ENCODE measurements at places on chromosomes 13 and 19. TPM values are rescaled to one million over a fixed set of nuclear protein-coding genes. Genes with fewer than 3 reads are reported as not detected.

EFNB2 gene
- total RNA-seq = 4.6 TPM

GRK1 gene
- not detected for total RNA-seq

RDH8 gene
- total RNA-seq = not detected

ZNF221 gene
- 5.1 TPM for total RNA-seq

GPR18 gene
- not detected for total RNA-seq

ZNF91 gene
- 75.3 TPM for total RNA-seq

IL17D gene
- 7.0 TPM for total RNA-seq

PLIN5 gene
- total RNA-seq = 30.5 TPM

SERP2 gene
- total RNA-seq = not detected

TTC9B gene
- not detected for total RNA-seq

THSD8 gene
- total RNA-seq = 1.3 TPM

GGACT gene
- total RNA-seq = 10.5 TPM

FFAR2 gene
- total RNA-seq = not detected

IZUMO2 gene
- total RNA-seq = not detected

ZNF99 gene
- total RNA-seq = not detected

RETN gene
- not detected for total RNA-seq

IGFL2 gene
- not detected for total RNA-seq

DIRAS1 gene
- total RNA-seq = 0.85 TPM

SPTBN4 gene
- 2.2 TPM for total RNA-seq

SYCN gene
- total RNA-seq = not detected

ZNF850 gene
- total RNA-seq = 2.0 TPM

ADAMTSL5 gene
- total RNA-seq = not detected

C19orf85 gene
- not detected for total RNA-seq

SUCLA2 gene
- 95.8 TPM for total RNA-seq

TRPM4 gene
- 10.5 TPM for total RNA-seq

CEACAM16 gene
- not detected for total RNA-seq

PLEKHG2 gene
- total RNA-seq = 10.7 TPM

CD70 gene
- total RNA-seq = not detected

NFKBIB gene
- total RNA-seq = 24.3 TPM

NACC1 gene
- total RNA-seq = 13.6 TPM

HIPK4 gene
- 0.34 TPM for total RNA-seq

SEMA6B gene
- 4.6 TPM for total RNA-seq

GNG7 gene
- 0.16 TPM for total RNA-seq

PEX11G gene
- 8.7 TPM for total RNA-seq

RPL28 gene
- 389 TPM for total RNA-seq

CYSLTR2 gene
- 2.4 TPM for total RNA-seq

LGALS4 gene
- 4.5 TPM for total RNA-seq

LRRC4B gene
- total RNA-seq = 0.22 TPM

KIR2DL4 gene
- total RNA-seq = not detected

CACNA1A gene
- 1.9 TPM for total RNA-seq

SKA3 gene
- 2.0 TPM for total RNA-seq

HTR2A gene
- total RNA-seq = not detected

NLRP9 gene
- not detected for total RNA-seq

ZSCAN18 gene
- total RNA-seq = 19.2 TPM
